ENCODE measurements at places on chromosomes 12 and 14. TPM values are rescaled to one million over a fixed set of nuclear protein-coding genes. Genes with fewer than 3 reads are reported as not detected.

DNA sequence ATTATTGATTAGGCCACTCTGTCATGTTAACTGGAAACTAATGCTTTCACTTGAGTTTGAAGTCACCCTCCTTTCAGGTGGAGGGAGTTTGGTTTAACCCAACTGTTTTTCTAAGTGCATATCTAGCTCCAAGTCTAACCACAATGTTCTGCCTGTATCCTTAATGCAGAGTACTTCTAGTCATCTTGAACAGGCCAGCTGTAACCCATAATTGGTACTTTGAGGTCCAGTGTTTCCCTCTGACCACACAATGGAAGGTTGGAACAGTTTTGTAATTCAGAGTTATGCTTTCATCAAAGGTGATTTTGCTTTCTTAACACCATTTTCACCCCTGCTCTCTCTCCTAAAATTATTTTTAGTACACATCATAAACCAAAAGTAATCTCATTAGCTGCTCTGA, 237.2 kb upstream of the DCN start:
- no peak for DNase-seq

The KRT77 gene
- not detected for total RNA-seq

The RAD9B gene
- total RNA-seq = 0.39 TPM

- DNase-seq = no peak
Observed at GRCh38 chr14:103519043-103519836, 3.4 kb downstream of the CKB start.

The IL23A gene
- 0.36 TPM for total RNA-seq

The PLA2G1B gene
- not detected for total RNA-seq

- DNase-seq = no peak
Observed at GRCh38 chr14:61334197-61334701, 12.9 kb downstream of the PRKCH start.

The CCNK gene
- 15.0 TPM for total RNA-seq

GRCh38 chr12:49684310-49684854, 22.8 kb downstream of the FMNL3 start:
- no peak for DNase-seq
